ENCODE measurements at places on chromosomes 12 and 14.

DNA sequence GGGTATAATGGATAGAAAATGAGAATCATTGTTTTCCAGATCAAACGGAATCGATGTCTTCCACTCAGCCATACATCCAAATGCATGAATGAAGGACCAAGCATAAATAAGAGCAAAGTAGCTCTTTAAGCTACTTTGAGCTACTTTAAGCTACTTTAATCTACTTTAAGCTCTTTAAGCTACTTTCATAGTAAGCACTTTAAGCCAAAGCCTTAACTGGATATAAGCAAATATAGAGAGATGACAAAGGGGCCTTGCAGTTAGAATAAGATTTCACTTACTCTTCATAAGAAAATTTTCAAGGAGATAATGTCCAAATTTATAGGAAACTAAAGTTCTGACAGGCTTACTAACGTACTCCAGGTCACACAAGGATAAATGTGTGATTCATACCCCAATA is 355.6 kb upstream of the KITLG start:
- DNase-seq, result no peak

DNA sequence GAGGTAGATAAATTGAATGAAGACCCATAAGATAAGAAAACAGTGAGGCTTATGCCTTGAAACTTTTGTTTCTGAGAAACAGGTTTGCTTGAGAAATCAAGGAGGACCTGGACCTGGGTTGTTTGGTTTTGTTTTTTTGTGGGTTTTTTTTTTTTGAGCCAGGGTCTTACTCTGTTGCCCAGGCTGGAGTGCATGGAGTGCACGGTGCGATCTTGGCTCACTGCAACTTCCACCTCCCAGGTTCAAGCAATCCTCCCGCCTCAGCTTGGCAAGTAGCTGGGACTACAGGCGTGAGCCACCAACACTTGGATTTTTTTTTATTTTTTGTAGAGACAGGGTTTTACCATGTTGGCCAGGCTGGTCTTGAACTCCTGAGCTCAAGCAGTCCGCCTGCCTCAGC is 9.0 kb upstream of the PPTC7 start:
- DNase-seq, result no peak

- DNase-seq, result no peak
These were observed 47.9 kb upstream of the NTF3 start for GRCh38 chr12:5384015-5384414.

DNA sequence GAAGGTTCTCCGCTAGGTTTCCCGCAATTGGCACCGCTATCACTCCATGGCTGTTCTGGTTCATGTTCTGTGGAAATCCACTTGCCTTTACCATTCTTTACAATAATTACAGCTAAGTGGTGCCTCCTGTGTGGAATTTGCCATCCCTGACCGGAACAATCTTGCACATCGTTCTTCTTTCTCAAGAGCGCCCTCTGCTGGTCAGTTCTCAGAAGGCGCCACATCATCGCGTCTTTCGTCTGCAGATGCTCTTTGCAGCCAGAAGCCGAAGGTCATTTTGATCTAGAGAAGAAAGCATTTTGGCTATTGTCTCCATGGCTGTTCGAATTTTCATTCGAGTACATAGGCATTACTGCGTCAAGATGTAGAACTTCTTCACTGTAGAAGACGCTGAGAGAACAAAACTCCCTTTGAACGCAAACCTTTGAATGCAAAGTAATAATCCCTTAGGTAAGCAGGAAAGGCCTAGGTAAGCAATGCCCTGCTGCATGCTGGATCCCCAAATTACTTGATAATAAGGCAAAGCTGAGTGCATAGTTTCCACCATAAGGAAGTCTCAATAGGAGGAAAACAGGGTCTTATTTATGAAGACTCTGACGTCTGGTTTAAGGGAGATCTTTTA is 10.1 kb upstream of the RTRAF start:
- peak; percentile 92 for DNase-seq

DNA sequence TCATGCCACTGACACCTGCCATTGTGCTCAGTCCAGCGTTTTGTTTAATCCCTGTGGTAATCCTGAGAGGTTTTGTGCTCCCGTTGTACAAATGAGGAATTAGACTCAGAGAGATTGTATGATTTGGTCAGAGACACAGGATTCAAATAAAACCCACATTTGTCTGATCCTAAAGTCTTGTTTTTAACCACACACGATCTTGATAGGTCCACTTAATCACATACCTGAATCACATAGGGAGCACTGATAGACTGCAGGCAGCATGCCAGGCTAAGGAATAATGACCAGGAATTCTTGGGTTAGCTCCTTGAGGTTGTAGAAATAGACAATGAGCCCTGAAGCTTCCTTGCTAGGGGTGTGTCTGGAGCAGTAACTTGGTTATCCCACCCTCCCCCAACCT is 202.6 kb upstream of the RGS6 start:
- DNase-seq, result no peak

DNA sequence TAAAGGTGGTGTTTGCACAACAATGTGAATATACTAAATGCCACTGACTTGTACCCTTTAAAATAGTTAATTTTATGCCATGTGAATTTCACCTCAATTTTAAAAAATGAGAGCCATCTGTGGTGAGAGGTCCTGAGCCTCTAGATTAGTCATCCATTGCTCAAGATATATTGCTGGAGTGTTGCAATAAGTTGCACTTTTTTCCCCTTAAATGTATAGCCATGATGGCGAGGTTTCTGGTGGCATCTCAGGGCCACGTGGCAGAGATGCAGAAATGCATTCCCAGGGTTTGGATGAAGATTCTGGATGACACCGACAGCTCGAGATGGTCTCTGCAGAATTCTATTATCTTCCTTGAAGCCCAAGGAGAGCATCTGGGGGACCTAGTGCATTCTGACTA is 153.7 kb downstream of the AACS start:
- DNase-seq, result no peak

GRCh38 chr14:39576258-39576657 is 144.0 kb upstream of the FBXO33 start:
- DNase-seq, result no peak

DNA sequence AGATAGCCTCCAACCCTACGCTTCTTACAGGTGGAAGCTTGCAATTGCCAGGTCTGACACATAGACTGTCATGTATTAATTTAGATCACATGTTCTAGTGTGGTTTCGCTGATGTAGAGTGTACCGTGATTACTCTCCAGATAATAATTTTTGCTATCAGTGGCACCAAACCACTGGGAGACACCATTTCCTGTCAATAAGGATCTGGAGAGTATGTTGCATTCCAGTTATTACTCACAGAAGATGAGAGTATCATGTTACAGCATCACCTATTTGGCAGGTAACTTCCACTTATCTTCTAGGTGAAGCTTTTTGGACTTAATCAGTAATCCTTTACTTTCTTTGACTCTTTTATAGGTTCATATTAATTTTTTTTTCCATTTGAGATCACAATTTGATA is 147.2 kb downstream of the HELB start:
- no peak for DNase-seq

- no peak for DNase-seq
These were observed 651 bp downstream of the TMEM117 start for GRCh38 chr12:43836475-43836989.

- DNase-seq, result no peak
These were observed 33.8 kb downstream of the CCDC92 start for GRCh38 chr12:123938679-123939480.

GRCh38 chr14:96806836-96807235 is 9.7 kb downstream of the VRK1 start:
- DNase-seq, result no peak

GRCh38 chr14:55701638-55702037 is 121.6 kb downstream of the KTN1 start:
- DNase-seq, result no peak

- no peak for DNase-seq
These were observed 54.3 kb downstream of the PTPN11 start for GRCh38 chr12:112473056-112473455.

DNA sequence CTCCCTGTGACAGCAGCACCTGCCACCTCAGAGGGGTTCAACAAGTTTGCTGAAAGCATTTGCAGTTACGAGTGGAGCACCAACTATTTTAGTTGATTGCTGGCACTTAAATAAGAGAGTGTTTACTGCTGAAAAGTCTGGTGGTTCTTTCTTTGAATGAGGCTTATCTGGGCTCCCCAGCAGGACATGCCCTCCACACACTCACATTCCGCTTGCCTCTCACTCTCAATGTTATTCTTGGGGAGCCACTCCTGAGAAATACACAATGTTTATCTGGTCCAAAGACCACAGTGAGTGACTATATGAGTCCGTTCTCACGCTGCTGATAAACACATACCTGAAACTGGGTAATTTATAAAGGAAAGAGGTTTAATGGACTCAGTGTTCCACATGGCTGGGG is 31.9 kb downstream of the NT5DC3 start:
- no peak for DNase-seq

- no peak for DNase-seq
These were observed 3.1 kb downstream of the GALC start for GRCh38 chr14:87989956-87990299.

DNA sequence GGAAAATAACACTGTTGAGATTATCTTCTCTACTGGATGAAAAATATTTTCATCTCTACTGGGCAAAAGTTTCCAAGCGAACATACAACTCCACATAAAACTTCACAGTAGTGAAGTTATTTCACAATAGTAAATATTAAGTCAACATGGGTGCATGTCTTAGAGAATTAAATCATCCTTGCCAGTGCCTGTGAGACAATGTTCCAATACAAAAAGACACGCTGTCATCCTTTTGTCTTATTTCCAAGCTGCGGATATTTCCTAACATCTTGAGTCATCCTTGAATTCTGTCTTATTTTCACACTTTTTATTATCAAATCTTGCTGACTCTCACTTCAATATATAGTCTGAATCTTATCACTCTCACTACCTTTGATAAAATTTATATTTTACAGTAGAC is 142.9 kb upstream of the KITLG start:
- no peak for DNase-seq

DNA sequence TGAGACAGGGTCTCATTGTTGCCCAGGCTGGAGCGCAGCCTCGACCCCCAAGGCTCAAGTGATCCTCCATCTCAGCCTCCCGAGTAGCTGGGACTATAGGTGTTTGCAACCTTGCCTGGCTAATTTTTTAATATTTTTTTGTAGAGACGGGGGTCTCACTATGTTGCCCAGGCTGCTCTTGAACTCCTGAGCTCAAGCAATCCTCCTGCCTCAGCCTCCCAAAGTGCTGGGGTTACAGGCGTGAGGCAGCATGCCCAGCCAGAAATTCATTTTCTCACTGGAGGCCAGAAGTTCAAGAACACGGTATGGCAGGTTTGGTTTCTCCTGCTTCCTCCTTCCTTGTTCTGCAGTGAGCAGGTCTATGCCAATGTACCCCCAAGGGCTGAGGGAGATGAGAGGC is 3.7 kb downstream of the RNASE1 start:
- no peak for DNase-seq

- no peak for DNase-seq
These were observed 76.3 kb downstream of the HSD17B6 start for GRCh38 chr12:56839489-56839848.

DNA sequence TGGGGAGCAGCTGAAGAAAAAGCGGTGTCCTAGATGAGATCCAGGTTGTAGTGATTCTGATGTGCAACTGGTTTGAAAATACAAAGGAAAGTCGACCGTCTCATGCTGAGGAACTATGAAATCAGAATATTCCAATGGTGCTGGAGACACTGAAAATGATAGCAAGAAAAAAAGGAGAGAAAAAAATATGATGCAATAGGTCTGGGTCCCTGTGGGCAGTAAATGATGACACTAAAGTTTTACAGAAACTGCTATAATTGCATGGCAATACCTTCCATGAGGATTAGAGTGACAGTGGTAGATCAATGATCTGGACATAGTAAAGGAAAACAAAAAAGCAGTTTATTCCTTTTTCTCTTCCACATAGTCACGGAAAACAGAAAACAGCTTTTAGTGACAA is 2.3 kb downstream of the PYM1 start:
- no peak for DNase-seq

DNA sequence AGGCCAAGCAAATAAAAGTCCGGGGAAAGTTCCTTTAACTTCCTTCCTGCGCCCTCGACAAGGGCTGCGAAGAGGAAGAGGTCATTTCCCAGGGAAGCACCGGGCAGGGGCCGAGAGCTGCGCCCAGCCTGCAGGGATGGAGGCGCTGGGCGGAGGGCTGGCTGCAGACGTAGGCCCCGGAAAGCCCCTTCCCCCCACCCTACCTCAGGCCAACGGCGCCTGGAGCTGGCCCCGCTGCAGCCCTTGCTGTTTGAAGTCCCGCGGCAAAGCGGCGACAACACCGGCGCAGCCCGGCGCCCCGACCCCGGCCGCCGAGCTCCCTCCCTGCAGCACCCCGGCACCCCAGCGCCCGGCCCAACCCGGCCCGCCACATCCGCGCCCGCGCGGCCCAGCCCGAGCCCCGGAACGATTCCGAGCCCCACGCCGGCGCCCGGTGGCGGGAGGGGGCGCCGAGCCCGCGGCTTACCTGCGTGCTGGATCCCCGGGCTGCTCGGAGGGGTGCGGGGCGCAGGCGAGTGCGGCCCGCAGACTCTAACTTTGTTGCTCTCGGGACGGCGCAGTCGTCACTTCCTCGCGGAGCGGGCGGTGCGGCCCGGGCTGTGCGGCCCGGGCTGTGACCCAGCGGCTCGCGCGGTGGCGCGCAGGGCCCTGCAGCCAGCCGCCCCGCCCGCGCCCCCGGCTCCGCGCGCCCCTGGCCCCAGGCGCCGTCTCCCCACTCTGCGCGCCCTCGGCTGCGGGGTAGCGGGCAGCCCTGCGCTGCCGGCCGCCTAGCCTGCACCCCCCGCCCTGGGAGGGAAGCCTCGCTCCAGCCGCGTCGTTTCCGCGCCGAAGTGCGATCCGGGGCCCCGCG is 64.8 kb upstream of the PTGR2 start:
- no peak for DNase-seq

GRCh38 chr12:123237646-123238329 is 4.6 kb downstream of the MTRFR start:
- DNase-seq, result peak; percentile 80

GRCh38 chr12:87310126-87310525 is 719.1 kb downstream of the C12orf50 start:
- no peak for DNase-seq

GRCh38 chr14:100018482-100018881 is 46.7 kb upstream of the EVL start:
- DNase-seq, result no peak

- DNase-seq, result no peak
These were observed 457.6 kb upstream of the RGS6 start for GRCh38 chr14:71474301-71475265.

DNA sequence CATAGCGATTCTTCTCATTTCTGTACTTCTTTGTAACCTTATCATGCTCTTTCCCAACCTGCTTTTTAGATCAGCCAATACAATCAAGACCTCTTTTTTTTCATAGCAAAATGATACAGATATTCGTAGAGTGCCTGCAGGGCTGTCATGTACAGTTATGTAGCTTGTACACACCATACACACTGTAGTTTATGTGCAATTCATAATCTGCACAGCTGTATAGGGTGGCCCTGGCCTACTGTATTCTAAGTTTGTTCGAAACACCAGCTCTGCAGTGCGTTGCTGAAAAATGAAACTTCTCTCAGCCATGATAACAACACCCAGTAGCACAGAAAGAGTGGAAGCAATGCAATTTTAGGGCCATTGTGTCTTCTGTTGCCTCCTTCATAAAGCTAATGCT is 15.7 kb upstream of the PALS1 start:
- DNase-seq, result no peak

All from suprapubic skin (tissue), 4 donors.